ENCODE measurements at places on chromosomes 4 and X.

DNA sequence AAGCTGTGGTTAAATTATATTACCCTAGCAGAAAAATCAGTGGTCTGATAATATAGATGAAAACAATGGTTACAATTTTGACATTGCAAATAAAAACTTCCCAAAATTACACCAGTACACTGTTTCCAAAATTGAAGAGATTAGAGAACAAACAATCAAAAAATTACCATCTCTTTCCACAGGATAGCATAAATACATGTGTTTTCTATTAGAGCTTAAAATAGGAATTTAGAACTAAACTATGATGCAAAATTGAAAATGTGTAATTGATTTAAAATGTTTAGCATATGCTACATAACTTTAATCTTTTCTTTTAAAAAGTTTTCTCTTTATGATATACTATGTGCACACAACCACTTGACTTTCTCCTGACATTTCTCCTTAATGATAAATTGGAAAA is 6.7 kb downstream of the EDNRA start:
- DNase-seq, result no peak

- no peak for DNase-seq
Observed at GRCh38 chr4:87188048-87188447, 32.4 kb downstream of the KLHL8 start.

GRCh38 chr4:7336067-7336569 is 98.6 kb downstream of the PSAPL1 start:
- DNase-seq, result no peak

DNA sequence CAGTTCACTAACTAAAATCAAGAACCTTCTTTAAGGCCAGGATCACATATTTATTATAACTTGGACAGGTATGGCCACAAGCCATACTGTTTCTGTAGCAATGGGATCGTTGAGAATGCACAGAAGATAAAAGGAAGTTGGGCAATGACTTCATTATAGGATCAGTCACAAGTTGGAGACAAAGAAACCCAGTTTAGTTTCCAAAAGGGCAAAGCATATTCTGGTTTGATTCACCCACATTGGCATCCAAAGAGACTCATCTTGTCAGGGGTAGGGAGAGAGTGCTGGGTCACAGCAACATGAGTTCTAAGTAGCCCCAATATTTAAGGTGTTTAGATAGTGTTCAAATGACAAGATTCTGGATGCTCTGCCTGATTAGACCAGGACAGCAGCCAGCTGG is 317.1 kb upstream of the GALNT7 start:
- no peak for DNase-seq

- DNase-seq, result peak; percentile 16
Observed at GRCh38 chr4:76896614-76897535, 1.1 kb downstream of the SOWAHB start.

Measured in HAP-1 (cell line).